ENCODE measurements at places on chromosomes 16 and 17.

GRCh38 chr17:7992924-7993323, 9.5 kb upstream of the GUCY2D start:
- DNase-seq = no peak
- no peaks in the 10 kb centered on the region for H3K36me3 ChIP-seq
- H3K27ac ChIP-seq = no peak overlapping the region
- no peak overlapping the region for H3K4me3 ChIP-seq
- peaks cover 17% of the 10 kb centered on the region for H3K27me3 ChIP-seq

DNA sequence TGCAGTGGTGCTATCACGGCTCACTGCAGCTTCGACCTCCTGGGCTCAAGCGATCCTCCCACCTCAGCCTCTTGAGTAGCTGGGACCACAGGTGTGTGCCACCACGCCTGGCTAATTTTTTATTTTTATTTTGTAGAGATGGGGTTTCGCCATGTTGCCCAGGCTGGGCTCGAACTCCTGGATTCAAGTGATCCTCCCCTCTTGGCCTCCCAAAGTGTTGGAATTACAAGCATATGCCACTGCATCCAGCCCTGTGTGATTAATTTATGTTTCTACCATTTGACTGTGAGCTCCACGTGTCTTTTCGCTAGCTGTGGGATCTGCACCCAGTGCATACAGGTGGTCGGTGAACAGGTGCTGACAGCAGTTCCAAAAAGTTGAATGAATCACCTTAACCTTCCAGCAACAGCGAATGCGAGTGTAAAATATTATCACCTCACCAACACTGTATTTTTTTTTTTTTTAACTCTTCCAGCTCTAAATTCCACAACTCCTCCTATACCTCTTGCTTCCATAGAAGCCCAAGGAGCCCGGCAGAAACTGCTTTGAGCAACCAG, 484 bp upstream of the NUDT7 start:
- H3K27ac ChIP-seq = no peak overlapping the region
- H3K27me3 ChIP-seq = no peaks in the 10 kb centered on the region
- DNase-seq = no peak
- H3K36me3 ChIP-seq = no peaks in the 10 kb centered on the region

GRCh38 chr17:68622423-68622822, 21.3 kb upstream of the FAM20A start:
- no peak overlapping the region for H3K27ac ChIP-seq
- H3K4me1 ChIP-seq = no peaks in the 10 kb centered on the region
- no peak overlapping the region for H3K4me3 ChIP-seq
- H3K36me3 ChIP-seq = no peaks in the 10 kb centered on the region

DNA sequence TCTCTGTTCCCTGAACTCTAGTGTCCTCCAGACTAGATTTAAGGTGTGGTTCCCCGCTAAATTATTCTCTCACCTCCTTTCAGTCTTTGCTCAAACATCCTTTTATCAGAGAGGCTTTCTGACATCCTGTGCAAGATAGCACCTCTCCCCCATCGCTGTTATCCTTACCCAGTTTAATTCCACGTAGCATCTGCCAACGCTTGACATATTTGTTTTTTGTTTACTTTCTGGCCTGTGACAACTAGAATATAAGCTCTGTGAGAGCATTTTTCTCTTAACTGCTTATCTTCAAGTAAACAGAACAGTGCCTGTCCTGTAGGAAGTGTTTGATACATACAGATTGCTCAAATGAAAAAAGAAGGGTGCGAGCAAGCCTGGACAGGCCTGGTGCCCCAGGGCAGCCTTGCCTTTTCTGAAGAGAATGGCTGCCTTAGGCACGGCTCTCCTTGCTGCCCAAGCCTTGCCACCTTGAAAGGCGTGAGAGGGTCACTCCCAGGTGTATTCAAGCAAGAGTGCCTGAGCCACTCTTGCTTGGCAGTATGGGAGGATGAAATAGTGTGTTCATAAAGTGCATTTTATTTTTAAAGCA, 9.7 kb downstream of the DYNLL2 start:
- H3K4me3 ChIP-seq = no peak overlapping the region
- H3K27me3 ChIP-seq = no peaks in the 10 kb centered on the region
- peaks cover 29% of the 10 kb centered on the region for H3K36me3 ChIP-seq
- no peak overlapping the region for H3K27ac ChIP-seq
- H3K4me1 ChIP-seq = no peaks in the 10 kb centered on the region
- no peak for DNase-seq

DNA sequence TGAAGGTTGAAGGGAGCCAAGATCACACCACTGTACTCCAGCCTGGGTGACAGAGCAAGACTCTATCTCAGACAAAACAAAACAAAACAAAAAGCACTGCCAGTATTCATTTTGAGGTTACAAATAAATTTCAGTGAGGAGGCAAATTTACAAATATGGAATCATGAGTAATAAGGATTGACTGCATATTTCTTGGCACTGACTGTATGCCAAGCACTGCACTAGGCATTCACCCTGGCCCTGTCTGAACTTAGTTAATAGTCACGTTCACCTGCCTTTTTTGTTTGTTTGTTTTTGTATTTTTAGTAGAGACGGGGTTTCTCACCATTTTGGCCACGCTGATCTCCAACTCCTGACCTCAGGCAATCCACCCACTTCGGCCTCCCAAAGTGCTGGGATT, 5.1 kb downstream of the LDAF1 start:
- DNase-seq = no peak
- H3K27ac ChIP-seq = no peak overlapping the region
- H3K36me3 ChIP-seq = peaks cover 9% of the 10 kb centered on the region
- H3K4me3 ChIP-seq = no peak overlapping the region
- no peaks in the 10 kb centered on the region for H3K27me3 ChIP-seq
- peaks cover 6% of the 10 kb centered on the region for H3K4me1 ChIP-seq

DNA sequence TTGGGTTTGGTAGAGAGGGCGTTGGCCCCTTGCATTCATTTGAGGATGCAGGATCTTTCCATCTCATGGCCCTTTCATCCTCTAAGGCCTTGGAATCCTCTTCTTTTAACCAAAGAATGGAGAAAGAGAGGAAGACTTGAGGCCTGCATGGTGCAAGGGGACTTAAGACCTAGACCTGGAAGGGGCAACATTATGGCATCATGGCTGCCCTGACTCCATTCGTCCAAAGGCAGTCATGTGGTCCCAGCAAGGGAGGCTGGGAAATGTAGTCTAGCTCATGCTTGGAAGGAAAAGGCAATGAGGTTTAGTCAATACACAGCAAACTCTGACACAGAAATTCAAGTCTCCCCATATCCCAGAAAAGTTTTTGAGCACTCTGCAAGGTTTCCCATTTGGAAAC, 30.7 kb upstream of the CDRT4 start:
- H3K4me1 ChIP-seq = peaks cover 15% of the 10 kb centered on the region
- H3K36me3 ChIP-seq = peaks cover 4% of the 10 kb centered on the region
- H3K27ac ChIP-seq = no peak overlapping the region
